ENCODE measurements at places on chromosomes 16 and 17. TPM values are rescaled to one million over a fixed set of nuclear protein-coding genes. Genes with fewer than 3 reads are reported as not detected.

The CCL7 gene
- not detected for polyA plus RNA-seq

The LRRC75A gene
- polyA plus RNA-seq, result 4.4 TPM

The AIPL1 gene
- not detected for polyA plus RNA-seq

The HSPB9 gene
- 0.56 TPM for polyA plus RNA-seq

The MYH8 gene
- polyA plus RNA-seq, result 1.1 TPM

The CTRB2 gene
- not detected for polyA plus RNA-seq

The CDRT15L2 gene
- polyA plus RNA-seq, result not detected

The KRT32 gene
- polyA plus RNA-seq, result not detected

The MEOX1 gene
- 25.0 TPM for polyA plus RNA-seq

The EPN3 gene
- polyA plus RNA-seq, result 13.5 TPM

The HOXB13 gene
- polyA plus RNA-seq, result not detected

The ASGR2 gene
- 1.6 TPM for polyA plus RNA-seq

The CCL14 gene
- polyA plus RNA-seq, result 23.0 TPM

The OTOA gene
- polyA plus RNA-seq, result 0.19 TPM

The PROCA1 gene
- polyA plus RNA-seq, result 9.8 TPM

The CIITA gene
- polyA plus RNA-seq, result 6.1 TPM

Measured in left renal cortex interstitium (tissue), 4 donors.